ENCODE measurements at places on chromosomes 2 and 18.

GRCh38 chr18:48563027-48563426 is 24.2 kb downstream of the CTIF start:
- no peak for DNase-seq
- no peak overlapping the region for H3K4me3 ChIP-seq
- H3K27me3 ChIP-seq = no peaks in the 10 kb centered on the region

DNA sequence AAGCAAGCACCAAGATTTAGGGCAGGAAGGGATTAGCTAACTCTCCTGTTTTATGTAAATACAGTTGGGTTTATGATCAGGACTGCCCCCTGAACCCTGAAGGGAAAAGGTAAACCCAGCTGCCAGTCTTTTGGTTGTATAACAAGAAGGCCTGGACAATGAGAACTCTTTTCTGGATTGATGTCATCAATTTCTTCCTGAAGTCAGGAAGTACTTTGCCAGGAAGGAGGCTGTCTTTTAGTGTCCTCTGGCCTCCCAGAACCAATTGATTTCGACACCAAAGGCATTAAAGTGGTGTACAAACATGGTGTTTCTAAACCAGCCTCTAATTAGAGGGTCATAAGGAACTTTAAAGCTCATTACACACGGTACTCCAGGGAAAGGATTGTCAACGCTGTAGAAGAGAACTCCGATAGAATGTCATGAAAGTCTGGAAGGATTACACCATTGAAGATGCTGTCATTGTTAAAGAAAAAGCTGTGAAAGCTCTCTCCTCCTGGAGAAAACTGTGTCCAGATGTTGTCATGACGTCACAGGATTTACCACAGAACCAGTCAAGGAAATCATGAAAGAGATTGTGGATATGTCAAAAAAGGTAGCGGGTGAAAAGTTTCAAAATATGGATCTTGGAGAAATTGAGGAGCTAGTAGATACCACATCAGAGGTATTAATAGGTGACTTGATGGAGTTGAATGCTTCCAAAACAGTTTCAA is 78.8 kb downstream of the ANKRD12 start:
- H3K36me3 ChIP-seq = peaks cover 82% of the 10 kb centered on the region
- H3K27me3 ChIP-seq = no peaks in the 10 kb centered on the region
- no peak for DNase-seq
- H3K4me1 ChIP-seq = no peaks in the 10 kb centered on the region
- H3K27ac ChIP-seq = no peak overlapping the region
- no peak overlapping the region for H3K4me3 ChIP-seq

DNA sequence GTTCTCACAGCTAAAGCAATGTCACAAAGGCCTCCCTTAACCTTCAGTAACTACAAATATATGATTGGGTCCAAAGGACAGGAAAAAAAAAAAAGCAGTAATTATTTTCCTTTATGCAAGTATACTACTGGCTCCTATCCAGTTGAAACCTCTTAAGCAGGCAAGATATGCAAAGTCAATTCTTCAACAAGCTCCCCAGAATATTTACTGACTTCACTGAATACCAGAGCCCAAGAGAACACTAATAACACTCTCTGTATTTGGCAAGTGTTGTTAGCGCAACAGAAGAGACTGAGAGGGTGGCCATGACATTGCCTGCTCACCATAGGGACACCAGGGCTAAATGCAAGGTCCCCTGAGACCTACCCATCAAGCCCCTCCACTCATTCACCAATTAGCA is 74.5 kb downstream of the AP1S3 start:
- no peaks in the 10 kb centered on the region for H3K27me3 ChIP-seq
- H3K4me3 ChIP-seq = no peak overlapping the region
- DNase-seq = no peak
- no peak overlapping the region for H3K27ac ChIP-seq
- no peaks in the 10 kb centered on the region for H3K36me3 ChIP-seq

DNA sequence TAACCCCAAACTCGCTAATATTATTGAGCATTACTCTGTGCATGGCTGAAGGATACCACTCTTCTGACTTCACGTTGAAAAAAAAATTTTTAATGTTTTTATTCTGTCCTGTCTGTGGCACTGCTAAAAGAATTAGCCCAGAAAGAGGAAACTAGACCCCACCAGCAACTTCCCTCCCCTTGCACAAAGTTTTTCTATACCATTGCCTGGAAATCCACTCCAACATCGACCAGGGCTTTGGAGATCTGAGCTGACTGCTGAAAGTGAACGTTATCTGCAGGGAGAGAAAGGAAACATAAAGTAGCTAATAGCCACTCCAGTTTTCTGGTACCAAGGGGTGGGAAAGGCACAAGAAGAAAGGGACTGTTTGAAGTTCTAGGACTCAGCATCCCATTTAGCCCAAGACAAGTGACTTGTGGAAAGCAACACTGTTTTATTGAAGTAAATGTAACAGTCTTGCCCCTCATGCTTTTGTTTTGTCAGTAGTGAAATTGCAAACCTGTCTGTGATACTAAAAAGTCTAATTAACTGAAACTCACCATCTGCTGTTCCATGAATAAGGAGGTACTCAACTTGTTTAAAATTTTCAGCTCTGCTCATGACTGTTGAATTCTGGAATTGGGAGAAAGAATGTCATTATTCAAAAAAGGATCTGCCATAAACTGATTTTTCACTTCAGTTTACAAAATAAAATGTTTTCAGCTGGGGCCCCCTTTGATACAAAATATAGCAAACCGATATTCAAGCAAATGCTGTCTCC is 79.1 kb downstream of the DPP4 start:
- H3K4me1 ChIP-seq = peaks cover 44% of the 10 kb centered on the region
- peak overlapping the region; percentile 36 for H3K4me3 ChIP-seq
- peaks cover 16% of the 10 kb centered on the region for H3K36me3 ChIP-seq
- no peak for DNase-seq

GRCh38 chr2:224517963-224518362 is 67.2 kb downstream of the CUL3 start:
- DNase-seq = no peak
- peaks cover 12% of the 10 kb centered on the region for H3K36me3 ChIP-seq
- H3K27ac ChIP-seq = no peak overlapping the region
- peaks cover 13% of the 10 kb centered on the region for H3K4me1 ChIP-seq

DNA sequence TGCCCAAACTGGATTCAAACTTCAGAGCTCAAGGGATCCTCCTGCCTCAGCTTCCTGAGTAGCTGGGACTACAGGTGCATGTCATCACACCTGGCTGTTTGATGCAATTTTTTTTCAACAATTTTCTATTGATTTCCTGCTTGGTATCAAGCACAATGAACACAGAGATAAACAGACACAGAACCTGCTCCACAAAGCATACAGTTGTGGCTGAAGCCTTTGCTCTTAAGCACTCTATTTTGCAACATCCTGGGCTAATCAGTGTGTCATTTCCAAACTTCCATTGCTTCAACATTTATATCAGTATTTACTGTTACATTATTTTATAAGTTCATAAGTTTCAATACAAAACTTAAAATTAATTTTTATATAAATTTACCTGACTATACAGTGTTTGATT is 79.4 kb downstream of the NEB start:
- no peak overlapping the region for H3K4me3 ChIP-seq
- H3K27ac ChIP-seq = no peak overlapping the region
- no peaks in the 10 kb centered on the region for H3K36me3 ChIP-seq
- DNase-seq = no peak

- H3K27ac ChIP-seq = no peak overlapping the region
- no peaks in the 10 kb centered on the region for H3K27me3 ChIP-seq
- no peaks in the 10 kb centered on the region for H3K4me1 ChIP-seq
- H3K36me3 ChIP-seq = no peaks in the 10 kb centered on the region
- H3K4me3 ChIP-seq = no peak overlapping the region
- DNase-seq = no peak
Measured at GRCh38 chr2:20113986-20114938, 62.8 kb upstream of the LAPTM4A start.

Measured in CD4-positive, alpha-beta T cell (primary cell).